ENCODE measurements at places on chromosomes 4 and X.

DNA sequence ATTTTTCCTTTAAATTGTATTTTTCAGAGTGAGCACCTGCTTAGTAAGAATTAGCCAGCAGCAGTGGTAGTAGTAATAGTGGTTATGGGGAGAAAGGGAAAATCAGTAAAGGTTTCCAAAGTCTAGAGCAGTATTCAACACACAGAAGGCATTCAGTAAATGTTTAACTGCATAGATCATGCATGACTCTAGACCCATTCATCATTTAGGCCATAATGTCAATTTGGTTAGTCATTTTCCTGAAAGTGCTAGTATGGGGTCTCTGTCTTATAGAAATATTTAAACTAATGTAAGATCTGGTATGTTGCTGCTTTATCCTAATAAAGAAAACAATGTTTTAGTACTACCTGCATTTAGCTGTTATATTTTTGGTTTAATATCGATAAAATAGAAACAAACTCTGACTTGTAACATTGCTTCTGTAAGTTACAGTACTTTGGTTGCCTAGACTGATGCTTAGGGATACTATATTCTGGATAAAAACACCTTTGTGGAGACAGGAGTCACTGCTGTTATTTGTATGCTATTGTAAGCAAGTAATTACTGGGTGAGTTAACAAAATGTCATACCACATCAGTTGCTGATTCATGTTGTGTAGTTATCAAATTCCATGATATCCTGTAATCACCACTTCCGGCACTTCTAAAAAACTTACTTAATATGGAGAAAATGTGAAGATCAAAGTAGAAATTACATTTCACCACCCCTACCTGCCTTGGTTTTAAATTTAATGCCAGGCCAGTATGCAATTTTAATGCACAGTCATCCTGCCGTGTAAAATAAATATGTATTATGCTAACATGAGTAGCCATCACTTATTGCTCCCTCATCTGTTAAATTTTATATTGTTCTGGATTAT is 115.8 kb upstream of the BMPR1B start:
- no peak for DNase-seq

GRCh38 chr4:87506974-87507701 is 22.0 kb downstream of the SPARCL1 start:
- no peak for DNase-seq

DNA sequence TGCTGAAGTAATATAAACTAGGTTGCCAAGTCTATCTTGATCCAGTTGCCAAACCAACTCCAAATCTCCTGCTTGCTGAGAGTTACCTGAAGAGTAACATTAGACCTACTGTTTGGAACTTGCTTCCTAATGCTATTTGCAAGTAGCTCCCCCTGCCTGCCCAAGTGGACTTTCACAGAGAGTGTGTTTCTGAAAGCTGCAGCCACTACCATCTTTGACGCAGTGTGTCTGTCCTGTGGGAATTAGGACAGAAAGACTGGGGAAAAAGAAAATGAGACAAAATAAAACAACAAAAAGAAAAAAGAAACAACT is 195.0 kb upstream of the HS3ST1 start:
- DNase-seq: no peak

DNA sequence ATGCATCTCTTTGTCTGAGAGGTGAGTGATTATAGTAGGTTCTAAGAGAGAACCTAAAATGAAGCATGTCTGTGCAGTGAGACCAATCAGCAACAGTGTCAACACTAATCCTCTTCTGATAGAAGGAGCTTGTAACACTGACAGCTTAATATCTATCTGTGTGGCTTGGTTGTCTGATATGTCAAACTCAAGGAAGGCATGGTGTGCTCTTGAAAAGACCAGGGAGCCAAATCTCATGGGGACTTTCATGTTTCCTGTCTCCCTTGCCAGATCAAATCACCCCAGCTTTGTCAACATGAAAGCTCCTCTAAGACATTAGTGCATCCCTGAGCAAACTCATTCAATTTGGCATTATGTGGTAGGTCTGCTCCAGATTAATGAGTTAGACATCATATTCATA is 95.4 kb downstream of the ANOS1 start:
- DNase-seq: no peak

DNA sequence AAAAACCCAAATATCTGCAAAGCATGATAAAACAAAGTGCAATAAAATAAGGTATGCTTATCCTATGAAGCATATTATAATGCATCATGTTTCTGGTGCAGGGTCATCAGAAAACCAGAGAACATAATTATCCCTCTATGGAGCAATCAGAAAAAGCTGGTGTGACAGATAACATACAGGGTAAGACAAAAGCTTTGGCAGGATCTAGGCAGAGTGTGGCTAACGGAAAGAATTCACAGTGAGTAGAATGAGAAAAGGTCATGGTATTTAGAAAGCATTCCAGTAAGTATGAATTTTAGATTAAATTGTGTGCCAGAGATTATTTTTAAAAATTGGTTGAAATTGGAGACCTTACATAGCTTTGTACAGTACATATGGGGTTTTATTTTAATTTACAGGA is 29.0 kb upstream of the UGT2B4 start:
- no peak for DNase-seq

Data from activated T-cell treated with anti-CD3 and anti-CD28 coated beads, Interleukin-2, amount 50 U/mL, for 24 hours (primary cell).